ENCODE measurements at places on chromosomes 5 and 9. TPM values are rescaled to one million over a fixed set of nuclear protein-coding genes. Genes with fewer than 3 reads are reported as not detected.

DNA sequence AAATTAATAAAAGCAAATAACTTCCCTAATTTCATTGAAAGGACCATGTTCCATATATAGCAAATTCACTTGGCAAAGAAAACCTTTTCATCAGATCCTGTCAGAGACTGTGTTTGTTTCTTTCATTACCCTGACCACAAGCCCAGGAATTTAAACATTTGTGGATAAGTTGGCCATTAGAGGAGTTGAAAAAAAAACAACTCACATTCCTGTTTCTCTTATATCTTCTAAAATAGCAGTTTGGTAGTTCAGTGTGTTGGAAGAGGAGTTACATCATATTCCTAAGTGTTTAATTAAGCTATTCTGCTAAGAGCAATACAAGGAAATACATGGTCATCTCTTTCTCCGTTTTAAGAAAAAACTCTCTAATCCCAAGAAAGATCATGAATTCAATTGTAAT is 505.6 kb downstream of the TLE1 start:
- no peaks in the 10 kb centered on the region for H3K36me3 ChIP-seq
- no peak for DNase-seq
- no peak overlapping the region for H3K27ac ChIP-seq
- H3K4me3 ChIP-seq, result no peak overlapping the region
- H3K27me3 ChIP-seq, result no peaks in the 10 kb centered on the region
- H3K4me1 ChIP-seq, result no peaks in the 10 kb centered on the region

DNA sequence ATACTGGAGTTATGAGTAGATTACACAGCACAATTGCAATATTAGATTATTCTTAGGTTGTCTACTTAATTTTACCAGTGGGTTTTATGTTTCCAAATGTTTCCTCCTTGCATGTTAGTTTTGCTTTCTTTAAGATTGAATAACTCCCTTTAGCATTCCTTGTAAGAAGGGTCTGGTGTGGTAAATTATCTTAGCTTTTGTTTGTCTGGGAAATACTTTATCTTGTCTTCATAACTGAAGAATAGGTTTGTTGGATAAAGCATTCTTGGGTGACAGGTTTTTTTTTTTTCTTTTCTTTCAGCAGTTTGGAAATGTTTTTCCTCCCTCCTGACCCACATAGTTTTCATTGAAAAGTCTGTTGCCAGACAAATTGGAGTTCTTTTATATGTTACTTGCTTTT is 531.1 kb downstream of the ANXA1 start:
- no peak overlapping the region for H3K27ac ChIP-seq
- no peaks in the 10 kb centered on the region for H3K27me3 ChIP-seq
- H3K4me3 ChIP-seq, result no peak overlapping the region
- no peak for DNase-seq

- H3K27me3 ChIP-seq, result no peaks in the 10 kb centered on the region
- H3K4me1 ChIP-seq, result peaks cover 8% of the 10 kb centered on the region
- no peak overlapping the region for H3K4me3 ChIP-seq
- peak; percentile 79 for DNase-seq
These were observed 5.7 kb upstream of the SEC16A start for GRCh38 chr9:136488247-136489214.

GRCh38 chr5:71011194-71011792 is 13.8 kb downstream of the NAIP start:
- no peak for DNase-seq
- no peaks in the 10 kb centered on the region for H3K27me3 ChIP-seq
- no peak overlapping the region for H3K4me3 ChIP-seq
- no peaks in the 10 kb centered on the region for H3K4me1 ChIP-seq

Gene SLC6A3
- polyA plus RNA-seq, result 0.04 TPM

DNA sequence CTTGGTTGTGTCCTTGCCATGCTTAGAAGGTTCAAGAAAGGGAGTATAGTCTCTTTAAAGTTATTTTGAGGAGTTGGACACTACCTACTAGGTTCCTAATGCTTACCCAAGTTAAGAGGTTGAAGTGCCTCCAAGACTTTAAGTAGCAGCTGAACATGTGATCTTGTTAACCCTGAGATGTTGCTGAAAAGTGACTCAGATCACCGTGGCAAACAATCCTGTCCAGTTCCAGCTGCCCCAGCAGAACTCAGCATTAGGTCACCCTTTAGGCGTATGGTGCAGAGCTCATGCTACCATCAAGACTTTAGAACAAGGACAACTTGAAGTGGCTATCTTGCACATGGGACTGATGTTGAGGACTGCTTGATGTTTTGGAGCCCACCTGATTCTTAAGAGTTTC is 22.5 kb downstream of the ZNF462 start:
- no peaks in the 10 kb centered on the region for H3K36me3 ChIP-seq
- no peak for DNase-seq
- H3K27ac ChIP-seq, result no peak overlapping the region
- no peak overlapping the region for H3K4me3 ChIP-seq
- H3K4me1 ChIP-seq, result peaks cover 43% of the 10 kb centered on the region

Gene CER1
- not detected for polyA plus RNA-seq

DNA sequence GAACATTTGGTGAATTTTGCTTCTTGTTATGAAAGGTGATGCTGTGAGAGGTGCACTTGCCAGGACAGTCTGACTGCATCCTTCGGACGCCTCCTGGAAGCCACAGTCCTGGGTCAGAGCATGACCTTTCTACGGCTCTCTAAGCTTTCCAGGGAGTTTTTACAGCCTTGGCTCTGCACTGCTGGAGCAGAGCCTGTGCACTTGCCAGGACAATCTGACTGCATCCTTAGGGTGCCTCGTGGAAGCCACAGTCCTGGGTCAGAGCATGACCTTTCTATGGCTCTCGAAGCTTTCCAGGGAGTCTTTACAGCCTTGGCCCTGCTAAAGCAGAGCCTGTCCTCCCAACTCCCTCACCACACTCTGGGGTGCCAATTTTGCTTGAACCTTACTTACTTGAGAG is 49.6 kb downstream of the CCDC180 start:
- no peak for DNase-seq
- H3K36me3 ChIP-seq, result no peaks in the 10 kb centered on the region

DNA sequence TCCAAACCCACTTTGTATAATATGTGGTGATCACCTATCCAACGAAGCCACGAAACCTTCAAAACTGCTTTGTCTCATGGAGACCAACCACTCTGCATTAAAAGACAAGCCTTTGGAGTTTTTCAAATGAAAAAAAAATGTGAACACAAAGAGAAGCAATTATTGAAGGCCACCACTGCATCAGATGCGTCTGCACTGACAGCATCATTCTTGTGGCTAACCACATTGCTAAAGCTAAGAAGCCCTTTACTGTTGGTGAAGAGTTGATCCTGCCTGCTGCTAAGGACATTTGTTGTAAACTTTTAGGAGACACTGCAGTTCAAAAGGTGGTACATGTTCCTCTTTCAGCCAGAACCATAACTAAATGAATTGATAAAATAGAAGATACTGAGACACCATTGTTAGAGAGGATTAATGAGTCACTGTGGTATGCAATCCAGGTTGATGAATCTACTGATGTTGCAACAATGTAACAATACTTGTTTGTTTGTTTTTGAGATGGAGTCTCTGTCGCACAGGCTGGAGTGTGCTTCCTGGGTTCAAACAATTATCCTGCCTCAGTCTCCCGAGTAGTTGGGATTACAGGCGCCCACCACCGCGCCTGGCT is 45.4 kb downstream of the TAF11L14 start:
- no peaks in the 10 kb centered on the region for H3K27me3 ChIP-seq
- no peak for DNase-seq
- H3K4me1 ChIP-seq, result no peaks in the 10 kb centered on the region
- H3K4me3 ChIP-seq, result no peak overlapping the region

GRCh38 chr9:69696802-69697201 is 24.6 kb upstream of the APBA1 start:
- H3K27me3 ChIP-seq, result no peaks in the 10 kb centered on the region
- no peak overlapping the region for H3K4me3 ChIP-seq
- no peak for DNase-seq
- no peaks in the 10 kb centered on the region for H3K4me1 ChIP-seq
